Smooth muscle cell of trachea (primary cell): ENCODE measurements at places on chromosomes 5 and 9. TPM values are rescaled to one million over a fixed set of nuclear protein-coding genes. Genes with fewer than 3 reads are reported as not detected.

The SPINK6 gene
- not detected in 2 replicates for total RNA-seq

The TMC1 gene
- total RNA-seq, result 1.3 TPM in 1 of 2 replicates, not detected in the other

The DCTN4 gene
- 72.0 and 72.9 TPM in 2 replicates for total RNA-seq

The N4BP3 gene
- total RNA-seq, result 1.7 and 2.2 TPM in 2 replicates

The SUSD3 gene
- total RNA-seq, result 0.73 and 1.3 TPM in 2 replicates

The TEX48 gene
- total RNA-seq, result not detected in 2 replicates

The MZB1 gene
- not detected in 2 replicates for total RNA-seq
